ENCODE measurements at places on chromosomes 16 and 17. TPM values are rescaled to one million over a fixed set of nuclear protein-coding genes. Genes with fewer than 3 reads are reported as not detected.
A peak's percentile ranks its signal among the peaks of the same experiment; 100 is the strongest.

DNA sequence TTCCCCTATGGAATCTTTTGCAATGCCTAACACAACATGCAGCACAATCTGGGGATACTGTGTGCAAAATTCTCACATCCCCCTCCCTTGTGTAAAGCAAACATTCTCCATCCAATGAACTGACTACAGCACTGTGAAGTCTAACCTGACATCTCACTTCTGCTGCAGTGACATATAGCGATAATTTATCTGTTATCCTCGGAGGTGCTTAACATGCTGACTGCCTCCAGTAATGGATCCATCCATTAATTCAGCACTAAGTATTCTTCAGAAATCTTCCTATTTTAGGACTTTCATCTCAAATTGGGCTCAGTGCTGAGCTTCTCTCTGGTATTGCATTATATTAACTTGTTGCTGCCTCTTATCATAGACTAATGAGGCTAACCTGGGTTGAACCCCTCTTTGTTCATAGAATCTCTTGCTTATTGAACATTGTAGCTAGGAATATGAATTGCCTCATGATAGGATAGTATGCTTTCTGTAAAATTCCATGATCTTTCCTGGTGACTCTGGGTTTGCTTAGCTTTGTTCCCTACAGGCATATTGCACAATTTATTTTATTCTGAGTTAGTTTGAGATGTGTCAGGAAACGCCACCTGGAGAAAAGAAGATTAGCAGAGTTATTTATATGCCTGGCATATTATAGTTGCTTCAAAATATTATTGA lies 187.9 kb downstream of the CNTNAP4 start:
- no peaks in the 10 kb centered on the region for H3K27me3 ChIP-seq
- no peaks in the 10 kb centered on the region for H3K4me1 ChIP-seq
- no peak overlapping the region for H3K4me3 ChIP-seq
- no peak overlapping the region for H3K27ac ChIP-seq

- DNase-seq: no peak
- H3K27me3 ChIP-seq: no peaks in the 10 kb centered on the region
- peaks cover 24% of the 10 kb centered on the region for H3K4me1 ChIP-seq
- peak overlapping the region; percentile 88 for H3K27ac ChIP-seq
- no peak overlapping the region for H3K4me3 ChIP-seq
- no peaks in the 10 kb centered on the region for H3K36me3 ChIP-seq
Observed at GRCh38 chr16:54431997-54432896, 145.7 kb upstream of the IRX3 start.

GRCh38 chr17:77177002-77177741 lies 36.4 kb downstream of the SEC14L1 start:
- no peak for DNase-seq
- H3K4me3 ChIP-seq: no peak overlapping the region

DNA sequence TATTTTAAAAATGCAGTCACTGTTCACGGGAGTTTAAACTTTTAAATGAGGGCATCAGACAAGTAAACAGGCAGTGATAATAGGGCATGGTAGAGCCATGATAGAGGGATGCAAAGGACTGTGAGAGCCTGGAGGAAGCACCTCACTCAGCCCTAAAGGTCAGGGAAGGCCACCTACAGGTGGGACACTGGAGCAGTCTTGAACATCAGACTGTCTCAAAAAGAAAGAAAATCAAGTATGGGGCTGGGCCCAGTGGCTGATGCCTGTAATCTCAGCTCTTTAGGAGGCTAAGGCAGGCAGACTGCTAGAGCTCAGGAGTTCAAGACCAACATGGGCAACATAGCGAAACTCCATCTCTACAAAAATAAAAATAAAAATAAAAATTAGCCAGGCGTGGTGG lies 31.0 kb upstream of the DHRS7B start:
- H3K4me1 ChIP-seq: peaks cover 5% of the 10 kb centered on the region
- H3K27ac ChIP-seq: no peak overlapping the region
- DNase-seq: no peak
- H3K27me3 ChIP-seq: no peaks in the 10 kb centered on the region
- no peaks in the 10 kb centered on the region for H3K36me3 ChIP-seq

GRCh38 chr17:44266402-44267164 lies 1.4 kb downstream of the SLC4A1 start:
- no peaks in the 10 kb centered on the region for H3K36me3 ChIP-seq
- no peak overlapping the region for H3K4me3 ChIP-seq
- peaks cover 4% of the 10 kb centered on the region for H3K27me3 ChIP-seq
- H3K27ac ChIP-seq: no peak overlapping the region

DNA sequence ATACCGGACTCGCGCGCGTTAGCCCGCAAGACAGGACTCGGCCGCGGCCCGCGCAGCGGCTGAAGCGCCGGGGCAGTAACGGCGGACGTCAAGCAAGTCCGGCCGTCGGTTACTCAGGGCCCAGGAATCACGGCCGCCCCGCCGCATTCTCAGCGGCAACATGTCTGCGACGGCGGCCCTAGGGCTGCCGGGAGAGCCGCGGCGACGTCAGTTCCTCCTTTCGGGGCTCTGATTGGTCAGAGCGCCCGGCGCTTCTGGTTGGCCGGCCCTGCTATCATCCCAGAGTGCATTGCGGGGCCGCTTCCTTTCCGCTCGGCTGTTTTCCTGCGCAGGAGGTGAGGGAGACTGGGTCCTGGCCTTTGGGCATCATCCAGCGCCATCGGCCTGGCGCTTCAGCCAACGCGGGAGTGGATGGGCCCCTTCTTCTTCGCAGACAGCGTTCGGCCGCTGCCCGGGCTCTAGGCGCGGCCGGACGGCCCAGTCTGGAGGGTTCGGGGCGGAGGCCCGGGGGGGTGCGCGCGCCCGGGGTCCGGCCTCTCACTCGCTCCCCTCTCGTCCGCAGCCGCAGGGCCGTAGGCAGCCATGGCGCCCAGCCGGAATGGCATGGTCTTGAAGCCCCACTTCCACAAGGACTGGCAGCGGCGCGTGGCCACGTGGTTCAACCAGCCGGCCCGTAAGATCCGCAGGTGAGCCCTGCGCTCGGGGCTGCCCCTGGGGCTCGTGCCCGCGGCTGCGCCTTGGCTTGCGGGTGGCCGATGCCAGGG lies at the start of gene RPL13:
Gene RPL13, plus strand, starts transcription at position 305 of the 764 bp plus-strand sequence. Its CDS starts 278 bp downstream, at position 583.
- peaks cover 52% of the 10 kb centered on the region for H3K36me3 ChIP-seq
- peak; percentile 100 for DNase-seq
- H3K27me3 ChIP-seq: no peaks in the 10 kb centered on the region
- H3K27ac ChIP-seq: peak within 1 kb of the TSS; percentile 98
- peak within 1 kb of the TSS; percentile 92 for H3K4me3 ChIP-seq

The MPHOSPH6 gene
- 20.9 TPM for total RNA-seq

The RCVRN gene
- not detected for total RNA-seq

The ALOX15B gene
- under 0.01 TPM for total RNA-seq

Measured in osteoblast (primary cell).